Activated CD4-positive, alpha-beta T cell treated with anti-CD3 and anti-CD28 coated beads, Interleukin-2, amount 50 U/mL, for 48 hours (primary cell): ENCODE measurements at places on chromosomes 11 and 22.

GRCh38 chr22:38056969-38057891 is at the start of gene PICK1:
Gene PICK1 (plus strand): TSS chr22:38057404. CDS start chr22:38057810, 406 bp downstream.
- peak; percentile 85 for DNase-seq

DNA sequence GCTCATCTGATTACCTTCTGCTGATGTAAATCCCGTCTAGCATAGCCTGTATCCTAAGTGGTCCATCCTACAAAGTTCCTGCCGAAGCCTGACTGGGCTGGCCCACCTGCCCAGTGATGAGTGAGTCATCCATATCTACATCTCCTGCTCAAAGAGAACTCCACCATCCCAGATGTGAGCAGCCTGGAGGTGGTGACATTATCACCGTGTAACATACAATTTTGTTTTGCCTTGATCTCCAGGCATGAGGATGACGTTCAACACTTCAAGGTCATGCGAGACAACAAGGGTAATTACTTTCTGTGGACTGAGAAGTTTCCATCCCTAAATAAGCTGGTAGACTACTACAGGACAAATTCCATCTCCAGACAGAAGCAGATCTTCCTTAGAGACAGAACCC is 5.6 kb downstream of the TMA7B start:
- no peak for DNase-seq

DNA sequence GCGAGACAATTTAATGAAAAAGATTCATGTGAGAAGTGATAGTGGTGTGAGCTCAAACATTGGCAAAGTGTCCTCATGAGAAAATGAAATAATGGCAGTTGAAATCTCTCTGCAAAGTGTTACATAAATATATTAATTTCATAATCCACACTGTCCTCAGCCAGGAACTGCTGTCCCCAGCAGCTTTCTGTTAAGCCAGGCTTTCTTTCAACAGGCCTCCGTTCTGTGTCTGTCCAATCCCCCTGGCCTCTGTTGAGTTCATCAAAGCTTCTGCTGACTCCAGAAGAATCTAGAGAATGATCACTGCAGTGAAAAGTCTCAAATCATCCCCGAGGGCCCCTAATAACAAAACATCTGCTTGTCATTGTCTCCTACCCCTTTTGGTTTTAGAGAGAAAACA is 10.0 kb upstream of the ASCC2 start:
- no peak for DNase-seq

GRCh38 chr11:77252555-77253270 is 48.8 kb downstream of the GDPD4 start:
- no peak for DNase-seq

GRCh38 chr22:29263791-29264276 is 3.9 kb downstream of the RHBDD3 start:
- no peak for DNase-seq

GRCh38 chr11:99555486-99555885 is 534.7 kb downstream of the CNTN5 start:
- no peak for DNase-seq

DNA sequence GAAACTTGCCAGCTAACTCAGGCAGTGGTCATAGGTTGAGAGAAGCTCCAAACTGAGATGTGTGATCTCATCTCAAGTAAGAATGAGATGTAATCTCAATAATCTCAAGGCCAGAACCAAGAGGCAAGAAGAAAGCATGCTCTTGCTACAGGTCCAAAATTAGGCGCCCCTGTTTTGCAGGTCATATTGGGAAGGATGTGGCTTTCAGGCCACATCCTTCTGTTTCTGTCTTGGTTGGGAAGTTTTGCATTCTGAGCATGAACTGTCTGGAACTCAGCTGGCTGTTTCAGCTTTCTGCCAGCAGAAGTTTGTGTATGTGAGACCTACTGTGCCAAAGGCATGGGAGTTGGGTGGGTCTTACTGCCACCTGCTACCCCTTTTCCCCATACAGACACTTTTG is 67.5 kb upstream of the MS4A8 start:
- DNase-seq = no peak
